ENCODE measurements at places on chromosomes 5 and 9.

DNA sequence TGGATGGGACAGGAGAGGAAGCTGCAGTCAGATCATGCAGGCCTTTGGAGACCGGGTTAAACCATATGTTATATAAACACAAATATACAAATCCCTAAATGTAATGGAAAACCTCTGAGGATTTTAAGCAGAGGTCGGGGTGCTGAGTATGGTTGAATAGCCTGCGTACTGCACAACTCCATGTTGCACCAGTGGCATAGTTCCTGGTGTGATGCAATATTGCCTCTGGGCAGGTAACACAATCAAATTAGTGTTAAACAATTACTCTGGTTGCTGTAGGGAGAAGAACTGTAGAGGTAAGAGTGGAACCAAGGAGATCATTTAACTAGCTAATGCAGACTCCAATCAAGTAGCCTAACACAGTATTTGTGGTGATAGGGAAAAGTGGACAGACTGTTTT, 21.3 kb upstream of the RNF145 start:
- no peak for DNase-seq

DNA sequence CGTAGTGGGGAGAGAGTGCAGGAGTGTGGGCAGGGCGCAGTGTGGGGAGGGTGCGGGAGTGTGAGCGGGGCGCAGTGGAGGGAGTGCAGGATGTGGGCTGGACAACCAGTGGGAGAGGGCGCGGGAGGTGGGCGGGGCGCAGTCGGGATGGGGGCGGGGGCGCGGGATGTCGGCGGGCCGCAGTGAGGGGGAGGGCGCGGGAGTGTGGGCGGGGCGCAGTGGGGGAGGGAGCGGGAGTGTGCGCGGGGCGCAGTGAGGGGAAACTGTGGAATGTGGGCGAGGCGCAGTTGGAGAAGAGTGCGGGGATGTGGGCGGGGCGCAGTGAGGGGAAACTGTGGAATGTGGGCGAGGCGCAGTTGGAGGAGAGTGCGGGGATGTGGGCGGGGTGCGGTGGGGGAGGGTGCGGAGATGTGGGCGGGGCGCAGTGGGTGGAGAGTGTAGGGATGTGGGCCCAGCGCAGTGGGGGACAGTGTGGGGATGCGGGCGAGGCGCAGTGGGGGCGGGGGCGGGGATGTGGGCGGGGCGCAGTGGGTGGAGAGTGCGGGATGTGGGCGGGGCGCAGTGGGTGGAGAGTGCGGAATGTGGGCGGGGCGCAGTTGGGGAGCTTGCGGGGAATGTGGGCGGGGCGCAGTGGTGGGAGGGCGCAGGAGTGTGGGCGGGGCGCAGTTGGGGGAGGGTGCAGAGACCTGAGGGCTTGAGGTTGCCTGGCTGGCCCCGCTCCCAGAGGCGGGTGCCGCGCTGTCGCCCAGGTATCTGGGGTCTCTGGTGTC, at the start of gene NXNL2:
NXNL2 (plus strand) TSS at position 723 of the 770 bp plus-strand sequence. CDS start 257 bp downstream, outside the sequence.
- peak; percentile 35 for DNase-seq

- no peak for DNase-seq
These were observed 19.2 kb downstream of the TEX53 start for GRCh38 chr9:114638404-114638803.

DNA sequence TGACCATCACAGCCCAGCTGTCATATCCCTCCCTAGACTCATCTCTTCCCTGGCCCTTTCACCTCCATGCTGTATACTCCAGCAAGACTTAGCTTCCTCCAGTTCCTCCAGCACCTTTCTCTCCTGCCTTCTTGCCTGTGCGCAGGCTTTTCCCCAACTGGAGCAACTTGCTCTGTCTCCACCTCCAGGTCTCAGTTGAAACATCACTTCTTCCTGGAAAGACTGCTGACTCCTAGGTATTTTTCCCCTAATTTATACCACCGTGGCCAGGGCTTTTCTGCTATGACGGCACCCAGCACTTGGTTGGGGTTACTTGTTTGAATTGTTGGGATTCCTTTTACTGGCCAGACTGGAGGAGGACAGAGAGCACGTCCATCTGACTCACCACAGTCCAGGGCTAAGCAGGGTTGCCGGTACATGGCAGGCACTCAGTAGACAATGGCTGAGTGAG, 67.5 kb downstream of the KCNIP1 start:
- no peak for DNase-seq

- DNase-seq = no peak
These were observed 153.5 kb downstream of the SLC28A3 start for GRCh38 chr9:84187090-84187489.
